ENCODE measurements at places on chromosomes 13 and 19.

GRCh38 chr19:56764196-56764695 is 76.3 kb downstream of the PEG3 start:
- no peak for DNase-seq
- H3K27me3 ChIP-seq: no peaks in the 10 kb centered on the region
- no peak overlapping the region for H3K27ac ChIP-seq
- H3K4me1 ChIP-seq: no peaks in the 10 kb centered on the region

DNA sequence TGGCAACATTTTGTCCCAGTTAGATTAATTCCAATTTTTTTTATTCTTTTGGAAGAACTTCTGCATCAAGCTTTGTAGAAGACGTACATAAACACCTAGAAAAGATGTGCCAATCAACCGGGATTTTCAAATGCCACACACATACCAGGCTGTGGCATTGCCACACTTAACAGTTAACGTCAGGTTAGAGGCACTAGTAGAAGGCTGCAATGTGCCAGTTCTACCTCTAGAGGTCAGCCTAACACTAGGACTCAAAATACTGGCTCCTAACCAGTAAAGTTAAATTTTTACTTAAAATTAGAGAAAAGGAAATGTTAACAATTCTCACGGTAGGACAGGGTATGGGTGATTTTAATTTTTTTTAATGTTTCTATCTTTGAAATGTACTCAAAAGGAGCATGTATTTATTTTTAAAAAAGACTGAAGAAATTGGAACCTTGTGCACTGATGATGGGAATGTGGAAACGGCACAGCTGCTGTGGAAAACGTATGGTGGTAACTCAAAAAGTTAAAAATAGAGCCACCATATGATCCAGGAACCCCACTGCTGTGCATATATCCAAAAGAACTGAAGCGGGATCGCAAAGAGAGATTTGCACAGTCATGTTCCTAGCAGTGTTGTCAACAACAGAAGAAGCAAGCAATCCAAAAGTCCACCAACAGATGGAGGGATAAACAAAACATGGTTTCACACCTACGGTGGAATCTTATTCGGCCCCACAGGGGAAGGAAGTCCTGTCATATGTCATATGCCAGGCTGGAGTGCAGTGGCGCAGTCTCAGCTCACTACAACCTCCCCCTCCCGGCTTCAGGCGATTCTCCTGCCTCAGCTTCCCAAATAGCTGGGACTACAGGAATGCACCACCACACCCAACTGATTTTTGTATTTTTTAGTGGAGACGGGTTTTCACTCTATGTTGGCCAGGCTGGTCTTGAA is 30.3 kb downstream of the CRYL1 start:
- H3K27ac ChIP-seq: no peak overlapping the region
- no peak overlapping the region for H3K4me3 ChIP-seq
- no peaks in the 10 kb centered on the region for H3K36me3 ChIP-seq
- H3K27me3 ChIP-seq: no peaks in the 10 kb centered on the region

DNA sequence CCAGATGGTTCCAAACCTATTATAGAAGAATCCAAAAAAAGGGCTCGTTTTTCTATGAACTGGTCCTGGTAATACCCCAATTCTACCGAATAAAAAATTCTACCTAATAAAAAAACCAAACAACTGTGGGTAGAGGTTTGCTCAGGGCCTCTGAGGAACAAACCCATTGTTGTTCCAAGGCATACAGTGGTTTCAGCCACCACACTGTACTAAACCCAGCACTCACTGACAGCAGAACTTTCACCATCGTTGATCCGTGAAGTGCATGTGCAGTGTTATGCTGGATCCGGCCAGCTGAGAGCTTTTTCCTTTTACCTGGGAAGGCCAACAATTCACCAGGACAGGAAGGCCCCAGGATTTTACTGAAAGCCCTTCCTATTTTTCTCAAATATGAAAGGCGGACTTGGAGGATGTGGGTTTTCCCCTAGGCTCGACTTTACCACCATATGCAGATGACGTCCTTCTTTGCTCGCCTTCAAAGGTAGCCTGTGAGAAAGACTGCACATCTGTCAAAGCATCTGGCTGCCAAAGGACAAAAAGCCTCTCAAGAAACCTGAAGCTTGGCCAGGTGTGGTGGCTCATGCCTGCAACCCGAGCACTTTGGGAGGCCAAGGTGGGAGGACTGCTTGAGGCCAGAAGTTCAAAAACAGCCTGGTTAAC is 7.2 kb upstream of the PABPC3 start:
- H3K36me3 ChIP-seq: no peaks in the 10 kb centered on the region
- H3K4me3 ChIP-seq: no peak overlapping the region
- no peak for DNase-seq
- no peaks in the 10 kb centered on the region for H3K4me1 ChIP-seq
- H3K27me3 ChIP-seq: no peaks in the 10 kb centered on the region

DNA sequence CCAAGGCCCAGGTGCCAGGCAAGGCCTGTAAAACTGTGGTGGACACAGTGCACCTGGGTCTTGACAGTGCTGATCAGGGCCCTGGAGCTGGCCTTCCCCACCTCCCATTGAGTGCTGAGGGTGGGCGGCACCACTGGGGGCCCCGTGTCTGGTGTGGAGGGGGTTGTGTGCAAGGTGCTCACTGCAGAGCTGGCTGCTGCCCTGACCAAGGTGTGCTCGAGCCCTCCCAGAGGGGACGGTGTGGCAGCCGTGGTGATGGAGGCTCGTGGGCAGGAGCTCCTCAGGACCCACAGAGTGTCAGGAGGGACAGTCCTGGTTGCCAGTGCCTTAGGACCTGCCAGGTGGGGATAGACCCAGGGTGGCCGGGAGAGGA is 23.0 kb downstream of the ATP4B start:
- H3K4me1 ChIP-seq: no peaks in the 10 kb centered on the region
- H3K36me3 ChIP-seq: peaks cover 1% of the 10 kb centered on the region
- H3K27ac ChIP-seq: no peak overlapping the region
- DNase-seq: peak; percentile 26
- H3K27me3 ChIP-seq: no peaks in the 10 kb centered on the region
